ENCODE measurements at places on chromosomes 7 and 10.

DNA sequence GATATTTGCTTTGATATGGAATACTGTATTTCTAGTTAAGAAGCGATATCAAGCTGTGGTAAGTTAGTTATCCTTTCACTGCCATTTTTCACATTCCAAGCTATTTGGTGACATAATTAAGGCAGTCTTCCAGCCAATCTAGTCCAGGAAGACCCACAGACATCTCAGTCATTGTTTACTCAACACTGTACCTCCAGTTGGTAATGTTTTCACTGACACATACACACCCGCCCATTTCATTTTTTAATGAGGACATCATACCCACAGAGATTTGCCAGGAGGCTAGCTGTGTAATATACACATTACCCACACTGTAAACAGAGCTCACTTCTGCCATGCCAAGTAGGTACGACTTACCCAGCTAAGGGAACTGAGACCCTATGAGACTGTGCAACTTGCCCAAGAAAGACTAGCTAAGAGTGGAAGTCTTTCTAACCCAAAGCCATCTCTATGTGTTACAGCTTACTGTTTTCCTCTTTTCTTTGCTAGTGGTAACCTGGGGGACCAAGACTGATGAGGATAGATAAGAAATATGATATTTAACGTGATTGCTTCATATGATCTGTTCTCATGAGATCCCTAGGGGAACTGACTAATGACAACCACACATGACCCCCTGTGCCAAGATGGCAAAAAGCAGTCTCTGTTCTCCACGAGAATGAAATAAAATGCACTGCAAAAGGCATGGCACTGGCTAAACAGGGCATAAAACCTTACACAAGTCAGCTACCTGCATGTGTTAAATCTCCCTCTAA lies 179.0 kb downstream of the DGKI start:
- DNase-seq: no peak

DNA sequence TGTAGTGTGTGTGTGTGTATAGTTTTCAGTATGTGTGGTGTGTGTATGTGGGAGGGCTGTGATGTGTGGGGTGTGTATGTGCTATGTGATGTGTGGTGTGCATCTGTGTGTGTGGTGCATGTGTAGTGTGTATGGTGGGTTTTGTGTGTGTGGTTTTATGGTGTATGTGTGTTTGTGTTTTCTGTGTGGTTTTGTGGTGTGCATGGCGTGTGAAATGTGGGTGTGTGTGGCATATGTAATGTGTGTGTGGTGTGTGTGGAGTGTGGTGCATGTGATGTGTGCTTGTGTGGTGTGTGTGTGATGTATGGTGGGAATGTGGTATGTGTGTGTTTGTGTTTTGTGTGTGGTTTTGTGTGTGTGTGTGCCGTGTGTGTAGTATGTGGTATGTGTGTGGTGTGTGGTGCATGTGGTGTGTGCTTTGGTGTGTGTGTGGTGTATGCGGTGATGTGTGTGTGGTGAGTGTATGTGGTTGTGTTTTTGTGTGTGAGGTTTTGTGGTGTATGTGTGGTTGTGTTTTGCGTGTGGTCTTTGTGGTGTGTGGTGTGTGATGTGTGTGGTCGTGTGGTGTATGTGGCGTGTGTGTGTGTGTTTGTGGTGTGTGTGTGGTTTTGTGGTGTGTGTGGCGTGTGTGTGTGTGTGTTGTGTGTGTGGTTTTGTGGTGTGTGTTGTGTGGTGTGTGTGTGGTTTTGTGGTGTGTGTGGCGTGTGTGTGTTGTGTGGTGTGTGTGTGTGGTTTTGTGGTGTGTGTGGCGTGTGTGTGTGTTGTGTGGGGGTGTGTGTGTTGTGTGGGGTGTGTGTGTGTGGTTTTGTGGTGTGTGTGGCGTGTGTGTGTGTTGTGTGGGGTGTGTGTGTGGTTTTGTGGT lies 18.0 kb upstream of the PPP2R2D start:
- DNase-seq: no peak

DNA sequence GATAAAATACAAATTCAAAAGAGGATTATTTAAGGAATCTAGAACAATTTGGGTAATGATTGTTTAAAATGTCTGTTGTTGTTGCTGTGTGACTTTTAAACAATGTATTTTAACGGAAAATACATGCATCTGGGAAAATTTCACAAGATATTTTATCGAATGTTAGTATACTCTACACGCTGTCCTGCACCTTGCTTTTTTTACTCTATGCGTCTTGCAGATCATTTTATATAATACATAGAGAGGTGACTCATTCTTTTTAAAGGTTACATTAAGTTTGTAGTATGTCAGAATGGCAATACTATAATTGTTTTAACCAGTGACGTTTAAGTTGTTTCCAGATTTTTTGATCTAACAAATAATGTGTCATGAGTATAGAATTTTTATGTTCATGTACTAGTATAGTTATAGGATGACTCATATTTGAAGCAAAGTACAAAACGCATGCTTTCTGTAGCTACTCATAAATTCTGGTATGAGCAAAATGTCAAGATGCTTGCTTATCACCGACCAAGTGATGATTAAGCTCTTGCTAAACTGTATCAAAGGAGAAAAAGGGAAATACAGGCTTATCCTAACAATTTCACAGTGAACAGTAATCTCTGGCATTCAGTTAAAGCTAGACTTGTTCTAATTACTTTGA lies 4.9 kb downstream of the DKK1 start:
- peak; percentile 70 for DNase-seq

DNA sequence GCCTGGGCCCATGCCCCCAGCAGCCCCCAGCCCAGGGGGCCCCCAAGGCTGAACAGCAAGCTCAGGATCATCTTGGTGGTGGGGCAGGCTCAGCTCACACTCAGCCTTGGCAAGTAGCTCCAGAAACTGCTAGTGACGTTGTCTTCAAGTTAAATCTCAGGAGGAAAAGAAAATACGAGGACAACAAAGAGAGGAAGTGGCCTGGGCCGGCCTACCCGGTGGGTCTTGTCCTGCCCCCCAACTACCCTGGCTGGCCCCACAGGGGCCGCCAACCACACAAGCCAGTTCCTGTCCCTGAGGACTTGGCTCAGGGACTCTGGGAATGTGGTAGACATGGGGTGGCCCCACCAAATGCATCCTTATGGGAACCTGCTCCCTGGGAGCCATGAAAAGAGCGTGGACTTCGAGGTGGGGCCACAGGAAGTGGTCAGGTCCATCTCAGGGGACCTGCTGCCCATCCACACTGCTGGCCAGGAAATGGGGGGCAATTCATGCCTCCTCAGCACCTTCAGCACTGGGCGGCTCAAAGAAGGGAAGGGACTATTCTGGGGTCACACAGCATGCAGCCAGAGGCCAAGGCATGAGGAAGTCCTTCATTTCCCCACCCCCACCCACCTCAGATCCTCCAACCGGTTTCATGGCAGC lies at the start of gene MMRN2:
Gene MMRN2 (minus strand): TSS at position 145 of the 645 bp plus-strand sequence. CDS start 74 bp downstream, at position 71.
- DNase-seq: no peak

- no peak for DNase-seq
These were observed 23.5 kb downstream of the YKT6 start for GRCh38 chr7:44224080-44224973.

GRCh38 chr10:57260175-57260574 lies 899.1 kb upstream of the ZWINT start:
- DNase-seq: no peak

DNA sequence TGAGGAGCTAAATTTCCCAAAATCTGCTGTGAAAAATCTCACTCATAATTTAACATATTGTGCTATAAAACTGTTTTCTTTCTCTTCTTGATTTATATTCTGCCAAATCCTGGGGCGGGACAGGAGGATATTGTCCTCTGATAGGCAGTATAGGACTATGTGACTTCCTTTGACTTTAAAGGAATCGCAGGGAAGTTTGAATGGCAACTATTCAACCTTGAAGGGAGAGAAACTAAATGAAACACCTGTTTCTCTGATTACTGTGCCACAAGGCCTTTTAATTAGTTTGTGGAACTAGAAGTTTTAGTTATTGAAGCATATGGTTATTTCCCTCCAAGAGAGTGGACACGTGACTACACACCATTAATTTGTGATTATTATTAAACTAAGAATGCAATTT lies 607.4 kb downstream of the GATA3 start:
- no peak for DNase-seq

GRCh38 chr7:23531050-23531793 lies 559 bp downstream of the TRA2A start:
- DNase-seq: peak; percentile 74

DNA sequence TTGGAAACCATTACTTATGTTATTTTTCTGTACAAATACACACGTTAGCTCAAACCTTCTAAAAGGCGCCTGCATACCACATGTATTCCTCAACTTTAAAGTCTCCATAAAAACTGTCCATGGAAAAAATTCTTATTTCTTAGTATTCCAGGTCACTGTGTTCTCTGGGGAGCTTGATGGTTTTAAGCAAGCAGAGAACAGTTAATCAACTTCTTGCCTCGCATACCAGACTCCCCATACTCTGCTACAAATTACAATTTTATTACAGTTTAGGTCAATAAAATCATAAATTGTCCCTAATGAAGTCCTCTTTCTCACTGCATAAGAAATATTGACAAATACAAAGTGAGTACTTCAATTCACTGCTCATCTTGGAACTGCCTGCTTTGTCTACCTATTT lies 77.0 kb upstream of the GPR22 start:
- no peak for DNase-seq

DNA sequence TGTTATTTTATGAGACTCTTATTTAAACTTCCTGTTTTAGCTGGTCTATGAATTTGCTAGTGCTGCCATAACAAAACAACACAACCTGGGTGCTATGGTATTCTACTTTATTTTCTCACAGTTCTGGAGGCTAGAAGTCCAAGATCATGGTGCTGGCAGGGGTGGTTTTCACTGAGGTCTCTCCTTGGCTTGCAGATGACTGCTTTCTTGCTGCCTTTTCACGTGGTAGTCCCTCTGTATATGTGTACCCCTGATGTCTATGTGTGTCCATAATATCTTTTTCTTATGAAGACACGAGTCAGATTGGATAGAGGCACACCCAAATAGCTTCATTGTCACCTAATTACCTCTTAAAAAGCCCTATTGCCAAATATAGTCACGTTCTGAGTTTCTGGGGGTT lies 270.5 kb downstream of the BMPER start:
- DNase-seq: no peak

DNA sequence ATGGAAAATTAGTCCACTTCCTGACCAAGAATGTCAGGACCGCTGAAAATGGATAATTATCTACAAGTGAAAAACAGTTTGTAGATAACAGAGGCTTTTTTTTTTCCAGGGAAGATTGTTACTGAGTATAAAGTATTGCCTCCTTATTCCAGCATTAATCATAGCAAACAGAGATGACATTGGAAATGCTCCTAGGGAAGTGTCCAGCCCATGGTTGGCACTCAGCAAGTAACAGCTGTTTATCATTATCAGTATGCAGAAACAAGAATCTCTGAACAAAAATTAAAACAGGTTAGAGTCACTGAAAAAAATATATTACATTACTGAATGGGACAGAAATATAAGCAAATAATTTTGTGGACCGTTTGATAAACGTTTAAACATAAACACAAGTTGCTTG lies 14.6 kb downstream of the FGL2 start:
- DNase-seq: no peak

- DNase-seq: no peak
These were observed 3.9 kb upstream of the DEPP1 start for GRCh38 chr10:44982496-44982895.

GRCh38 chr7:137130751-137131158 lies 212.8 kb downstream of the PTN start:
- no peak for DNase-seq

GRCh38 chr10:129390726-129391125 lies 76.3 kb upstream of the MGMT start:
- DNase-seq: no peak

DNA sequence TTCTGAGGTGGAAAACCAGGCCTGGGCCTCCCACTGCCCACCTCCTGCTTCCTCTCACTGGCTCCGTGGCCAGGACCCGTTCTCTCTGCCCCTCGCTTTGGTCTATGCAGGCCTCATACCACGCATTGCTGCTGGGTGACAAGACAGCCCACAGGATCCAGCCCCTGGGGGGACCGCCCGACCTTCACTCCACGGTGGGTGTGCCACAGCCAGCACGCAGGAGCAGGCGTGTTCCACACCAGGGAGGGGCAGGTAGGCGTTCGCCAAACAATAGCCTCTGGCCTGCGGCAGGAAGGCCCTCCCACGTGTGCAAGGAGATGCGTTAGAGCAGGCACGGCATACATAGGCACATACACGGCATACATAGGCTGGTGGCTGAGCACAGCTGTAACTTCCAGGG lies 233.4 kb downstream of the WDR37 start:
- no peak for DNase-seq

GRCh38 chr7:104267701-104268368 lies 60.0 kb upstream of the ORC5 start:
- DNase-seq: peak; percentile 54

DNA sequence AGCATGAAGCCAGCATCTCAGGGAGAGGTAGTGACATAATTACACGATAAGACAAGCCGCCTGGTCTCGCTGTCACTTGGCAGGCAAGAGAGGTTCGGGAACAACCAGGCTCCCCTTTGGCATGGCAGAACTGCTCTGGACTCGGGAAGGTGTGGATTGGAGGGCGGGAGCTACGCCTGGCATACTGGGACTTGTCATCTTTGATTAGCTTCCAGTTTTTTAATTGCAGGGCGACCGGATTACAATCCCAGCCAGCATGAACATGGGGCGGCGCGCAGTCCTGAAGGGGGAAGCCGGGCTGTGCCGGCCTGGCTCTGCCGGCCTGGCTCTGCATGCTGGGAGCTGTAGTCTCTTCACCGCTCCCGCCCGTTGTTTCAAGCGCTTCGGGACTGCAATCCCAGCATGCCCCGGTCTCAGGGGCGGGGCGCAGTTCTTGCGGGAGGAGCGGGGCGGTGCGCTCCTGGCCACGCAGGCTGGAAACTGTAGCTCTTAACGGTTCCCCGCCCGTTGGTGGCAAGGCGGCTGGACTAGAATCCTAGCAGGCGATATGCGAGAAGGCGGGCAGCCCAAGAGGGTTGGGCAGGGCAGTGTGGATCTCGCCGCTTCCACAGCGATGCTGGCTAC lies 45.5 kb upstream of the ZNF716 start:
- no peak for DNase-seq

GRCh38 chr7:120829487-120829886 lies 28.5 kb downstream of the TSPAN12 start:
- no peak for DNase-seq

DNA sequence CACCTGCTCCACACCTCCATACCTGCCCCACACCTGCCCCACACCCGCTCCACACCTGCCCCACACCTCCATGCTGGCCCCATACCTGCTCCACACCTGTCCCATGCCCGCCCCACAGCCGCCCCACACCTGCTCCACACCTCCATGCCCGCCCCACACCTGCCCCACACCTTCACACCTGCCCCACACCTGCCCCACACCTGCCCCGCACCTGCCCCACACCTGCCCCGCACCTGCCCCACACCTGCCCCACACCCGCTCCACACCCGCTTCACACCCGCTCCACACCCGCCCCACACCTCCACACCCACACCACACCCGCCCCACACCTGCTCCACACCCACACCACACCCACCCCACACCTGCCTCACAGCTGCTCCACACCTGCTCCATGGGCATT lies 53.0 kb downstream of the PARP12 start:
- DNase-seq: no peak

GRCh38 chr10:52313933-52314821 lies at the start of gene DKK1:
TSS of gene DKK1 (plus strand) at chr10:52314281. CDS start at chr10:52314435, 154 bp downstream.
- peak; percentile 90 for DNase-seq

Measured in HT-29 (cell line).